ENCODE measurements at places on chromosomes 4 and X.
A peak's percentile ranks its signal among the peaks of the same experiment; 100 is the strongest.

DNA sequence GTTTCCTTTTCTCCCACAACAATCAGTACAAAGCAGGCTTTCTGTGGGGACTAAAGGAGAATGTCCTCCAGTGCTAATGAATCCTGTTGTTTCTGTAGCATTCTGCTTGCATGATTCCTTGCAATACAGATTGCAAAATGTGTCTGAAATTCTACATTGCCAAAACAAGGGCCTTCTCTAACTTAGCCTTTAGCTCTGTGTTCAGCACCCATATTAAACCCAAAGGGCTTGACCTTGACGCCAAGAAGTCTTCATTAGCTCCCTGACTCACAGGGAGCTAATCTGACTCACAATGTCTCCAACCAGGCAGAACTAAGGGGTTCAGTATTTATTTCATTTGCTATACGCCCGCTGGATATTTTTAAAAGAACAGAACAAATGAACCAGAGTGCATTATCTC, 241.4 kb upstream of the CLNK start:
- DNase-seq = no peak

GRCh38 chr4:47533689-47534347, 48.7 kb downstream of the ATP10D start:
- DNase-seq = no peak

DNA sequence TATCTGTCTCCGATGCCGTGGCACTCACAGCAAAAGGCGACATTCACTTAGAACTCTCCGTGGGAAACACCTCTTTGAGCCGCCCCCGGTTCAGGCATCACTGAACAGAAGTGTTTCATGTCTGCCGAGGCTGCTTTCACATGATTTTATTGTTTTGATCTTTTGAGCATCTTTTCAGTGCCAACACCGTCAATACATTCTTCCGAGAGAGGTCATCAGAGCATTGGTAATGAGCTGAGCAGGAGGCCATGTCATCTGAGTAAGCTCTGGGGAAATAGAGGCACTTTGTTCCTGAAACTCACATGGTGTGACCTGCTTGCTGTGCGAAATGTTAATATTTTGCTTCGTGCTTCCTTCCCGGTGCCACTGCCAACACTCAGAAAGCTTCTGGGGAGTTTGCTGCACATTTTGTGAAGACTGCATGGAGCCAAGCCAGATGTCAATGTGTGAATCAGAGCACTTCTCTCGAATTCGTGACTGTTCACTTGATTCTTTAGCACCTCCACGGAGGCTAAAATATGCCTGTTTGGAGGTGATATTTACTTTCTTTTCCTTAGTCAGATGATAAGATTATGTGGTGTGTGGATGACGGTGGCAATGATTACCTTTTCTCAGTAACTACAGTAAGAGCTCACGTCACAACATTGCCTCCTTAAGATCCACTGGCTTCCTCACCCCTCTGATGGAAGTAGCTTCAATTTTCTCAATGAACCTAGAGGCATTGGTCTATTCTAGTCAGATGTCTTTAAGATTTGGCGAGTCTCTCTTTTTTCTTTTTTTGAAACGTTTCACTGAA, 222.3 kb upstream of the HS3ST1 start:
- no peak for DNase-seq

DNA sequence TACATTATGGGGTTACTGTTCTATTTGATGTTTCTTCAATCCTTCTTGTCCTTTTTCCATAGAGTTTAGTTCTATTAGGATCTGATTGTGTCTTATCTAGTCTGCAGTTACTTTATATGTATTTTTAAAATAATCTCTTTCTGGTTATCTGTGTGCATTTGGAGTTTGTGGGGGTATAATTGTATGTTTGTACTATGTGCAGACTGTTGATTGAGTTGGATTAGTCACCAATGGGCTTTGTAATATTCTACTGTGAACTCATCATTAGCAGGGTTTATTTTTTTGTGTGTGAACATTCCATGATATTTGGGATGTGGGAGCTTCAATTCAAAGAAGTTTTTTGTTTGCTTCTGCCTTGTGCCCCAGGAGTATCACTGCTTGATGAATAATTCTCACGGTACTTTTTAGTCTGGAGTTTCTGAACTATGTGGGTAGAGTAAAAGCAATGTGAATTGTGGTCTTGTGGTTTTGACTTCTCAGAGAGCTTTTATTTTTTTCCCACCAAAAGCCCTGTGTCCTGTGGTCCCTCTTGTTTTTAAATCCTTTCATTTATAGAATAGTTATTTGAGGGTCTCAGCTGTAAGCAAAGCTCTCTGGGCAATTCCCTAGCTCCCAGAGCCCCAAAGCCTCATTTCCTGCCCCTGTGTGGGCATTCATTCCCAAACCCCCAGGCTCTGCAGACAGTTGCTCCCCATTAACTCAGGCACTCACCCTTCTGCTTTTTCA, 127.8 kb downstream of the PHKA2 start:
- DNase-seq = no peak

DNA sequence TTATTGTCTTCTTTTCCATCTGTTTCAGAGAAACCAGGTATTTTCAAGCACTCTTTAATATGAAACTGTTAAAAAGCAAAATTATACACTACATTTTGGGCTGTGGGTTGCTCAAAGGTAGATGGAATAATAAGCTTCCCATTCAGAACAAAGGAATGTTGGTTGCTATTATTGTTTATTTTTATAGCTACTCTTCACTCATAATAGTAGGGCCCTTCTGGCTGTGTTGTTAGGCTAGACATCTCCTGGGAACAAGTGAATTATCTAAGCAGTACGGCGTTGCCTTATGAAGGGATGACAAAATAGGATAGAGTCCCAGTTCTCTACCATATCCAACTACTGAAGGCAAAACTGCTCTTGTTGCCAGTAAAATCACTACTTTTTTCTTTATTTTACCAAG, 34.2 kb downstream of the TENM3 start:
- no peak for DNase-seq

DNA sequence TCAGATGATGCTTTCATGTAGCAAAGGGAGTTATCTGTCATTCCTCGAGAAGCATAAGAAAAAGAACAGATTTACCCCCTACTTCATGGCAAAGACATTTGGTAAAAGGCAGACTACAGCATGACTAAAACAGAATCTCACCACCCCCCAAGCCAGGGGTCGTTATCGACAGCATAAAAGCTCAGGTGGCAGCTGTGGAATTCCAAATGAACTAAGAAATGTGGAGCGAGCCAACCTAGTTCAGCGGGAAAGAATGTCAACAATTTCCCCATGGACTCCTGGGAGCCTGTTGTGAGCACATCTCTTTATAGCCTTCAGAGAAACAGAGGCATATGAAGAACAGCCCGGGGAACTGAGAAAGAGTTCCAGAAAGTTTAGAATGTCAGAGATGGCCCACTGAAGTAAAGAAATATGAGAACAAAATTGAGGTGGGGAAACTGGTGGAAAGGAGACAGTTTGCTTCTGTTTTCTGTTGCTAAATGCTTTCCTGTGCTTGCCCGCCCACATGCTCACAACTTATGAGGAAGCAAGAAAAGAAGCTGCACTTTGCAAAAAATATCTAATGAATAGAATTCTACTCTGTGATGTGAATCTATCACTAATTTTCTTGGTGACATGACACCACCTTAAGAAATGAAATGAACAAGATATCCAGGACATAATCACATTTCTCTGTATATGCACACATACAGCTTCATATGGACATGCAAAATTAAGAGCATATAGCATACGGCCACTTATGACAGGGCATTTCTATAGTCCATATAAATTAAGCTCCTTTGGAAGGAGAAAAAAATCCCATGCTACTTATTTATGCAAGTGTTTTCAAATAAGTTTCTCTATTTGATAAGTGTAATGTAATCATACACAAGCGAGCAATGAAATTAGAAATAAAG, 135.3 kb upstream of the MID1 start:
- no peak for DNase-seq

DNA sequence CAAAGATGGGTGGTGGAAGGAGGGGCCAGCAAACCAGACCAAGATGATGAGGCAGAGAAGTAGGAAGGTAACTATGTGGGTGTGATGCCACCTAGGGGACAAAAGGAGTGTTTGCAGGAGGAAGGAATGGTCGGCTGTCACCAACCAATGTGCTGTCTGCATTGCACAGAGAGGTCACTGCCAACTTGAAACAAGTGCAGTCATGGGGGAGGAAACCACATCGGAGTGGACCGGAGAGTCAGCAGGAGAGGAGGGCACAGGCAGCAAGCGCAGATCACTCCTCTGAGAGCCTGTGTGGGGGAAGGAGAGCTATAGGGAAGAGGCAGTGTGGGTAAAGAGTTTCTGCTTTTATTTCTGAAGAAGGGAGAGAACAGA, 38.5 kb upstream of the FGFBP2 start:
- DNase-seq = no peak

GRCh38 chr4:40331961-40332360, 3.2 kb upstream of the CHRNA9 start:
- DNase-seq = no peak

- no peak for DNase-seq
These were observed 162.3 kb upstream of the EDNRA start for GRCh38 chr4:147318586-147318985.

DNA sequence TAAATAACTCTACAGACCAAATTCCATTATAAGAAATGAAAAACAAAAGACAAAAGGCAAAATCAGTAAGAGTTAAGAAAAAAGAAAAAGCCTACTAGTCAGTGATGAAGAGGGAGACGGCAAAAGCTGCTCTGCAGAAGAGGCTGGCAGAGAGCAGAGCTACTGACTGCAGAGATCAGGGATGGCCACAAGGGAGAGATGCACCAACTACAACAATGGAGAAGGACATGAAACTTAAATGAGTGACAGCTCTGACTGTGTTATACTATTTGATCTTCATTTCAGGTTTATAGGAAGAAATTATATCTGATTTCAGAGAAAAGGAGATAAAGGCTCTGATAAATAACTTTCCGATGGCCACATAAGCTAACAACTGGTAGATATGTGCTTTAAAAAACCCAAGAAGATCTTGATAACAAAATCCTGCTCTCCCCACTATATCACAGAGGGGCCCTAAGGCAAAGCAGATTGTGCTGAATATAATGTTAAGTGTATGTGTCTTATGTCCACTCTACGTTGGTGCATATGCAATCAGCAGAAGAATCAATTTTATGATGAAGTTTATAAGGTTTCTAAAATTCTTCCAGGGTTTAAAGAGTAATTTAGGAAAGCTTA, 58.4 kb upstream of the COX18 start:
- no peak for DNase-seq

- DNase-seq = no peak
These were observed 222.1 kb downstream of the TACR3 start for GRCh38 chr4:103497692-103498091.

DNA sequence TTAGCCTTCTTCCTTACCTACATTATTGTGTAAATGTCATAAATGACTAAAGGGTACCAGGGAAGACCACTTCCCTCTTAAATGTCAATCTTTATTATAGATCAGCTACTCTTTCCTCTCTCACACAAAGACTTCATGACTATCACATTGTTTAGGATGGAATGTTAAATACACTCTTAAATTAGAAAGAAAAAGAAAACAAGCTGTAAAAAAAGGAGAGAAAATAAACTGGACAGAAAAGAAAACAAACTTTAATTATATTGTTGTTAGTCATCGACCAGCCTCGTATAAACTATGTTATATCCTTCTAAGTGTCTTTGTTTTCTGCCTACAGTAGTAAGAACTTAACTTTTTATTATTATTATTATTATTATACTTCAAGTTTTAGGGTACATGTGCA, 666.4 kb upstream of the NR3C2 start:
- DNase-seq = no peak

DNA sequence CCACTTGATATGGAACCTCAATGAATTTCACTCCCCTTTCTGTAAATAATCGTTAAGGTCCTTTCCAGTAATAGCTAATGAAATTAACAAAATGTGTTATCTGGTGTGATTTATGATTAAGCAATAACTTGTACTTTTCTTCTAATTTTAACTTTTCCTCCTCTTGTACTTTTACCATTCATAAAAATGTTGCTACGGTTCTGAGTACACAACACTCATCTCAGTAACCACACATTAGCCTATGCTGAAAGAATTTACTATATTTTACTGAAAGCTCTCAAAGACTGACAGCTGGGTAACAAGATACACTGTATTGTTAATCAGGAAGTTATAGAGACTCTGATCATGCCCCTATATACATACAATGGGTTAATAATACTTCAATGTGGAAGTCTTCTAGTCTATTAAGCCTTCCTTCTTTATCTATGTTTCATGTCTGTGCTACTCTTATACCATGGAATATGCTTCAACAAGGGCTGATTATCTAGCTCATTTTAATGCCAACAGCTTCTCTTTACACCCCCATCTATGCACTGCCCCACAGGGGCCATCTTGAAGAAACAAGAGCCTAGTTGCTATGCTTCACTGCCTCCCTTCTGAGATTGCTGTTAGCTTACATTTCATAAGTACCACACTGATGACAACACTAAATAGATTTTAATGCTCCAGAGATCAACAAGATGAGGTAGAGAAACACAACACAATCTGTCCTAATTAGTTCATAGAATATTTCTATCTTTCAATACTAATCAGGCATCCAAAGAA, 39.1 kb downstream of the LAMP2 start:
- DNase-seq = no peak

DNA sequence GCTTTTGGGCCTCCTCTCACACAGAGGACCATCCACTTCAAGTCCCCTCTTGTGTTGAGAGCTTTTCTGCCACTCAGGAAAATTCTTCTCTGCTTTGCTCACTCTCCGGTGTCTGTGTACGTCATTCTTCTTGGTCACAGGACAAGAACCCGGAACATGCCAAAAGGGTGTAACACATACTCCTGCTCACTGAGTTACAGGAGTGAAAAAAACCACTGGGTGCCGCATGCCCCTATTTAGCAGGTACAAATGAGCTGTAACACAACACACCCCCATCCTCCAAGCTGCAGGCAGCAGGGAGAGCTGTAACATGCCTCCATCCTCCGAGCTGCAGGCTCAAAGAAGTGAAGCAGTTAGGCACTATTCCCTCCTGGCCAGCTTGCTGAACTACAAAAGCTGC, 13.0 kb upstream of the CXCL2 start:
- DNase-seq = peak; percentile 32

DNA sequence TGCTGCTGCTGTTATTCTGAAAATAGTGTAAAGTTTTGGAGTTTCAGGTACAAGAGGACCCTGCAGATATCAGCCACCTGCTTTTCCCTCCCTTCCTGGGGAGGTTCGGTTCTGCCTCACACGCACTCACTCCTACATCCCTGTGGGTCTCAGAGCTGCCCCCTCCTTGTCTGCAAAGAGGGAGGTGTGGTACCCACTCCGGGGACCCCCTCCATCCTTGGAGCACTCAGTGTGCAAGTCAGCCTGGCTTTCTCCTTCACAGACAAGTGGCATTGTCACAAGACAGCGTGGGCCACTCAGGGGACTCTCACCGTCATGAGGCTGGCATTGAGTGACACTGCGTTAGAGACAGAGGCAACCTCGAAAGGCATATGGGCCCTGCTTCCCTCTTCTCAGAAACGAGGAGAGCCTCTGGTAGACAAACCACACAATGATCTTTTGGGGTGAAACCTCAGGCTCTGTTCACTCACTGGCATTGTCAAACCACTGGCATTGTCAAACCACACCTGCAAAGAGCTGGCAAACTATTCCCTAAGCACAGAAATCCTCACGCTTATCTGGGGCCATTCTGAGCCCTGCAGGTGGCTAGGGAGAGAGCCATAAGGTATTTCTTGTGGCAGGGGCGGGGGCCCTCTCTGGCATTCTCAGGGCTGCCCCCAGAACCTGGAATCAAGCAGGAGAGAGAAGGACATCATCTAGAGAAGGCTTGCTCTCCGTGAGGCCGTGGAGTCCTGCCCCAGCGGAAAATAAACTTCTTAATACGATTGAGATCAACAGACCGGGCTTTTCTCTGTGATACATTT, 285.0 kb downstream of the SHOX start:
- no peak for DNase-seq
